ENCODE measurements at places on chromosomes 4 and X.
A peak's percentile ranks its signal among the peaks of the same experiment; 100 is the strongest.

DNA sequence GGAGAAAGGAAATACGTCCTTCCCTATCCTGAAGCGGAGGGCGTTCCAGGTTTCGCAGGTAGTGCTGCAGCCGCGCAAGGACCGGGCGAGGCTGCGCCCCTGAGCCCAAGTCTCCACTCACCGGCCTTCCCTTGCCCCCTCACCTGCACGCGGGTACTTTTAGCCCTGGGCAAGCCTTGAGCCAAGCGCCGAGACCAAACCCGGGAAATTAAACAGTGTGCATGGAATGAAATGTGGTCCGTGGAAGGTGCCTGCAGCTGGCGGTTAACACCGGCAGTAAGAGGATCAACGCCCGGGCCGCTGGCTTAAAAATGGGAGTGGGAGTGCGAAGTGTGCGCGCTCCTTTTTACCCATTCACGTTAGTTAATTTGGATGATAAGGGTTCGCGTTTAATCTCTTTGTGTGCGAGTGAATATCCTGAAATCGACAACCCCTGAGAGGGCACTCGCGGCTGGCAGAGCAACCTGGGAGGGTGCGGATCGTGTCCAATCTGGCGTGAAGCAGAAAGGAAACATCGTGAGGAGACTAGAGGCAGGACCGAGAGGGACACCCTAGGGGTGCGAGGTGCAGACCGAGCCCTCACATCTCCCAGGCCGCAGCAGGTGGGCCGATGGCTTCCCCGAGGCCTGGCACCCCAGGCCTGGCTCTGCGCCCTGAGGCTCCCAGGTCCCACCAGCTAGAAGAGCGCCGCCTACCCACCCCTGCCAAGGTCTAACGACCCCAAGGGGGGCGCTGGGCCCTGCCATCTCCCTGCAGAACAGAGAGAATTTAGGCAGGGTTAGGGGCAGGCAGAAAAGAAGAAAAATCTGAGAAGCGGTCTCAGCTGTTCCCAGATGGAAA, 2.0 kb upstream of the HELT start:
- H3K27ac ChIP-seq, result no peak overlapping the region
- no peak for DNase-seq
- peaks cover 100% of the 10 kb centered on the region for H3K27me3 ChIP-seq

DNA sequence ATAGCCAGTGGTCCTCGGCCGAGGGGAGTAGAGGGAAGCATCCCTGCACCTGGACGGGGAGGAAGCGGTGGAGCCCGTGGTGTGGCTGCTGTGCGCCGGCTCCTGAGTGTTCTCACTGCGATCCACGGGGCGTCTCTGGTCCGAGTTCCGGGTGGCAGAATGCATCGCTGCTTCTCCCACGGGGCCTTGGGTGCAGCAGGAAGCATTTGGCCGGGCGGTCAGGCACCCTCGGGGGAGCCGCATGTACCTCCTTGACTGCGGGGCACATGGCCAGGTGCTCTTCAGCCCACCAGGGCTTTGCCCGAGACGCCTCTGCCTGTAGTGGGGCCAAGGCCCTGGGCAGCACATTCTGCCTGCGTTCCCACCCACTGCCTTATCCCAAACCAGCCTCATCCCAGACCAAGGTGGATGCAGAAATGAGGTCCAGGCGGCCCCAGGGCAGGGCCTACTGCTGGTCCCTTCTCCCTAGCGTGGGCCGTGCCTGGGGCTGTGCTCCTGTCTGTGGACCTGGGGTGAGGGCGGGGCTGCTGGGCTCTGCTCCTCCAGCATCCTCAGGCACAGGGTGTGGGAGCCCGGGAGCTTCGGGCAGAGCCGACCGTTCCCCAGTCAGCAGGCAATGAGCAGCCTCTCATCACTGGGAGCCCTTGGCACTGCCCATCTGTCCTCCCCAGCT, 27.5 kb downstream of the NKX1-1 start:
- no peak overlapping the region for H3K4me3 ChIP-seq
- H3K27me3 ChIP-seq, result no peaks in the 10 kb centered on the region
- no peaks in the 10 kb centered on the region for H3K4me1 ChIP-seq
- peaks cover 5% of the 10 kb centered on the region for H3K36me3 ChIP-seq
- peak; percentile 3 for DNase-seq

- H3K36me3 ChIP-seq, result no peaks in the 10 kb centered on the region
- no peak overlapping the region for H3K4me3 ChIP-seq
- peaks cover 15% of the 10 kb centered on the region for H3K4me1 ChIP-seq
Measured at GRCh38 chr4:184287697-184288255, 70.1 kb upstream of the ENPP6 start.

DNA sequence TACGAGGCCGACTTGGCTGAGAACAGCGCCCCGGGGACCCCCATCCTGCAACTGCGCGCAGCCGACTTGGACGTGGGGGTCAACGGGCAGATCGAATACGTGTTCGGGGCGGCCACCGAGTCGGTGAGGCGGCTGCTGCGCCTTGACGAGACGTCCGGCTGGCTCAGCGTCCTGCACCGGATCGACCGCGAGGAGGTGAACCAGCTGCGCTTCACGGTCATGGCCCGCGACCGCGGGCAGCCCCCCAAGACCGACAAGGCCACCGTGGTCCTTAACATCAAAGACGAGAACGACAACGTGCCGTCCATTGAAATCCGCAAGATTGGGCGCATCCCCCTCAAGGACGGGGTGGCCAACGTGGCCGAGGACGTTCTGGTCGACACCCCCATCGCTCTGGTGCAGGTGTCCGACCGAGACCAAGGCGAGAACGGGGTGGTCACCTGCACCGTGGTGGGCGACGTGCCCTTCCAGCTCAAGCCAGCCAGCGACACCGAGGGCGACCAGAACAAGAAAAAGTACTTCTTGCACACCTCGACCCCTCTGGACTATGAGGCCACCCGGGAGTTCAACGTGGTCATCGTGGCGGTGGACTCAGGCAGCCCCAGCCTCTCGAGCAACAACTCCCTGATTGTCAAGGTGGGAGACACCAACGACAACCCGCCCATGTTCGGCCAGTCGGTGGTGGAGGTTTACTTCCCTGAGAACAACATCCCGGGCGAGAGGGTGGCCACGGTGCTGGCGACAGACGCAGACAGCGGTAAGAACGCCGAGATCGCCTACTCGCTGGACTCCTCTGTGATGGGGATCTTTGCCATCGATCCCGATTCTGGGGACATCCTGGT, 2.4 kb downstream of the PCDH7 start:
- peaks cover 55% of the 10 kb centered on the region for H3K27me3 ChIP-seq
- no peak overlapping the region for H3K27ac ChIP-seq
- peak; percentile 30 for DNase-seq

GRCh38 chrX:130139474-130140201, 26.0 kb downstream of the AIFM1 start:
- peaks cover 6% of the 10 kb centered on the region for H3K4me1 ChIP-seq
- peak overlapping the region; percentile 36 for H3K27ac ChIP-seq
- DNase-seq, result no peak
- peaks cover 51% of the 10 kb centered on the region for H3K36me3 ChIP-seq

DNA sequence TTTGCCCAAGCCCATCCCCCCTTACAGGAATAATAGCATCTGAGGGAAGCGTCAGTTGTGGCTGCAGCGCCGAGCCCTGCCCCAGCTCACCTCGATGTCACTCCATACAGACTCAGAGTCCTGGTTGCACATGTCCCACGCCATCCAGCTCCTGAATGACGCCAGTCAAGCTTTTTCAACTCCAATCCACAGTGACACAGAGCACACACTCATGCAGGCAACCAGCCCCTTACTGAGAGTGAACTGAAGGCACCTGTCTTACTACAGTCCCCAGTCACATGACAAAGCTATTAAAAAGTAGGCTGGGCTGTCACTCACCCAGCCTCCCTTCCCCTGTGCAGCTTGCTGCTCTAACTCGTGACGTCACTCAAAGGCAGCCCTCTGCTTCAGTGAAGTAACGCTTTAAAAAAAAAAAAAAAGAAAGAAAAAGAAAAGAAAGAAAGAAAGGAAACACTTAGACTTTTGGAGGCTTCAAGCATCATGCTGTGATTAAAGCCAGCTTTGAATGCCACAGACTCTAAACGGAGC, at the start of gene PPARGC1A:
PPARGC1A (minus strand) TSS at position 234 of the 528 bp plus-strand sequence; CDS start at position 144, 90 bp downstream.
- H3K27ac ChIP-seq, result no peak within 1 kb of the TSS
- H3K4me1 ChIP-seq, result peaks cover 27% of the 10 kb centered on the region
- H3K4me3 ChIP-seq, result peak within 1 kb of the TSS; percentile 85
- H3K36me3 ChIP-seq, result no peaks in the 10 kb centered on the region
- peak; percentile 51 for DNase-seq

DNA sequence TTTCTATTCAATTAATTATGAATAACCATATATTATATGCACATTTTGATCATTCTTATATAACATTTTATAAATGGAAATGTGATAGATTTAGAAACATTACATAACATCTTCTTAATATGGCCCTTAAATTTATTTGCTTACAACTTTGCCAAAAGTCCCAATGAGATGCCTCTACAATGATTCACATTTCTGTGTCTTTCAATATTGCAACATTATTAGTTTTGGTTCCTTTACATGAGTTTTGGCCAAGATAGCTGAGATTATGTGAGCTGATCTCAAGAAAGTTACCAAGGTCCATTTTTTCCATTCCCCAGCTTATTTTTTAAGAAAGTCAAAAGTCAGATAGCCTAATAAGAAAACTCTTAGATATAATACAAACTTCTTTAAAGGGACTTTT, 361.2 kb downstream of the PCDH7 start:
- H3K36me3 ChIP-seq, result no peaks in the 10 kb centered on the region
- H3K27ac ChIP-seq, result no peak overlapping the region
- H3K4me3 ChIP-seq, result no peak overlapping the region
- peaks cover 3% of the 10 kb centered on the region for H3K27me3 ChIP-seq
- no peak for DNase-seq
- H3K4me1 ChIP-seq, result peaks cover 25% of the 10 kb centered on the region

All from nephron progenitor cell (in vitro differentiated cells).